Dorsolateral prefrontal cortex (tissue), 122 donors: ENCODE measurements at places on chromosomes 3 and 15.

GRCh38 chr3:177626045-177626444 is 428.8 kb upstream of the TBL1XR1 start:
- DNase-seq: no peak

GRCh38 chr3:13535526-13535875 is 13.4 kb upstream of the FBLN2 start:
- DNase-seq: no peak

GRCh38 chr15:57026016-57026592 is 107.7 kb downstream of the TCF12 start:
- DNase-seq: no peak

GRCh38 chr15:88894348-88894818 is 961 bp downstream of the HAPLN3 start:
- no peak for DNase-seq

- DNase-seq: no peak
These were observed 14.0 kb downstream of the VPS13C start for GRCh38 chr15:62046078-62046743.

DNA sequence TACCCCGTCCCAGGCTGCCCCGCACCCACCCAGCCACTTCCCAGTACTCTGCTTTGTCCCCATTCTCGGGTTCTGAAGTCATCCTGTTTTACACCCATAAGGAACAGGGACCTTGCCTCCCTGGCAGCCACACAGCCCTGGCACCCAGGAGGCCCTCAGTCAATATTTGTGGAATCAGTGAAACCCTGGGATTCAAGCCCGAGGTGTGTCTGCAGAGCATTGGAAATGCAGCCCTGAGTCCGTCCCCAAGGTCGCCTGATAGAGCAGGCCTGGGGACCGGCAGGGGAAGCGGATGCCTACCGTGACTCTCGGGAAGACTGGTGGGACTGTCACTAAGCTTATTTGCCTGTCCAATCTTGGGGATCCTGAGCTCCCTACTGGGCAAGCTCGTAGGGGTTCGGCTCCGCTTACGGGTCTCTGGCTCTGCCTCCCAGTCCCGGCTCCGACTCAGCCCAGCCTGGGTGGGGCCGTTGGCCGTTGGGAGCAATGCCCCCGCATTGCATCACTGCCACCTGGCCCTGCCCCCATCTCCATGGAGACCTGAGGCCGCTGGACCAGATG is 64.4 kb upstream of the TAMM41 start:
- DNase-seq: peak; percentile 47
